ENCODE measurements at places on chromosomes 5 and 9.

- DNase-seq = peak; percentile 81
Observed at GRCh38 chr5:39547553-39548154, 122.9 kb upstream of the DAB2 start.

GRCh38 chr5:171906066-171906570, 100.3 kb downstream of the FBXW11 start:
- no peak for DNase-seq

- DNase-seq = peak; percentile 40
Observed at GRCh38 chr9:126440940-126441339, 114.3 kb downstream of the MVB12B start.

GRCh38 chr5:151345808-151346478, 1.4 kb downstream of the SLC36A2 start:
- peak; percentile 28 for DNase-seq

DNA sequence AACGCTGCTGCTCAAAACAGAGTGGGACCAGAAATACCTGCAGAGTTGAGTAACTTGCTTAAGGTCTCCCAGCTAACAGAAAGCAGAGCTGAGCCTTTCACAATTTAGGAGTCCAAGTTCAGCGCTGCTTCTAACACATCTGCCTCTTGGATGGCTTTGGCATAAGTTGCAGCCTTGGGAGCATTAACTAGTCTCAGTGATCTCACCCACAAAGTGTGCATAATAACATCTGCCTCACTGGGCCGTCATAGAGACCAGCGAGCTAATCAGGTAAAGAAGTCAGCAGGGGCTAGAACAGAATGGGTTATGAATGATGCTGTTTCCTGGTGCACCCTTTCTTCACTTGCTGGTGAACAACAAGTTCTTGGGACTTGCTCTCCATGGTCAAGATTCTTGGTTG, 36.5 kb downstream of the WWC1 start:
- DNase-seq = peak; percentile 76

DNA sequence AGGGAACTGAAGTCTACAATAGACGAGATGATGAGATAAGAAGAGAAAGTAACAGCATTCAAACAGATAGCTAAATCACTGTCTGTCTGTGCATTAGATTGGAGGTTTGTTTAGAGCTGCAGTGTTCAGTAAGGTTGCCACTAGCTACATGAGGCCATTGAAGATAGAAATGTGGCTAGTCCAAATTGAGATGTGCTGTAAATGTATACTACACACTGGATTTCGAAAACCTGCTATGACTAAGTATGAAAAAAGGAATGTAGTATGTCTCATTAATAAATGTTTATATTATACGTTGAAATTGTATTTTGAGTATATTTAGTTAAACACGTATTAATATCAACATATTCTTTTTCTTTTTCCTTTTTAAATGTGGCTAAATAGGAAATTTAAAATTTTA, 142.1 kb downstream of the XRCC4 start:
- DNase-seq = peak; percentile 44

DNA sequence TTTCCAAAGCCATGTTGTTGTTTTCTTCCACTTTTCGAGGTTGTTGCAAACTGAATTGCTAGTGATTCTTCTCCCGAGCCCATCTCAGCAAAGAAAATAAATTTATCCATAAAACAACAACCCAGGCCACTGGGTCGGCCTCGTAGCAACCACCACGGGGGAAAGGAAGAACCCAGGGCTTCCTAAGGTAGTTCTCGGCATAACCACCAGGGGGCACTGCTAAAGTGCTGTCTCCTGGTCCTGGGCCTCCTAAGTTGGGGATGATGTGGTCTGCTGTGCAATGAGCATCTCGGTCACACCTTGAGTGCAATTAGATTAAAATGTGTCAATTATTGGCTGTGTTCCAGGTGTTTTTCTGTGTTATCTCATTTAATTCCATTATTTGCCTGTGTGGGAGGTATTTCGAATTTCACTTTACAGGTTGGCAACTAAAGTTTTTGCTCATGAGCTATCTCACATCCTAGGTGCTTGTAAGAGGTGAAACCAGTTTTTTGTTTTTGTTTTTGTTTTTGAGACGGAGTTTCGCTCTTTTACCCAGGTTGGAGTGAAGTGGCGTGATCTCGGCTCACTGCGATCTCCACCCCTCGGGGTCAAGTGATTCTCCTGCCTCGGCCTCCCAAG, 102.8 kb upstream of the DAP start:
- peak; percentile 68 for DNase-seq

DNA sequence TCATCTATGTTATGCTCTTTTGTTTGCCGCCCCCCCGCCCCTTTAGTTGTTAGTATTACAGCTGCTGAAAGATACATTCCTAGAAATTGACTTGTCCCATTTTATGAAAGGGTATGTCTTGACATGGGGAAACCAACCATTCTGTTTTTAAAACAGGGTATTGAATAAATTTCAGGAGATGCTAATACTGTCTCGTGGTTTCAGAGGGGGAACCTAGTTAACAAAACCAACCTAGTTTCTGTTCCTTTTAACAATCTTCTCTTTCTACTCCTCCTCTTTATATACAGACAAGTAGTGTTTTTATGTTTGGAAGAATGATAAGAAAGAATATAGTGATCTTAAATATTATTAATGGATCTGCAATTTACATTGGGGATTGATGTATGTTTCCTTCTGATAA, 3.5 kb downstream of the PIP5K1B start:
- no peak for DNase-seq

- DNase-seq = no peak
Observed at GRCh38 chr5:17463653-17464052, 34.4 kb upstream of the TAF11L2 start.

DNA sequence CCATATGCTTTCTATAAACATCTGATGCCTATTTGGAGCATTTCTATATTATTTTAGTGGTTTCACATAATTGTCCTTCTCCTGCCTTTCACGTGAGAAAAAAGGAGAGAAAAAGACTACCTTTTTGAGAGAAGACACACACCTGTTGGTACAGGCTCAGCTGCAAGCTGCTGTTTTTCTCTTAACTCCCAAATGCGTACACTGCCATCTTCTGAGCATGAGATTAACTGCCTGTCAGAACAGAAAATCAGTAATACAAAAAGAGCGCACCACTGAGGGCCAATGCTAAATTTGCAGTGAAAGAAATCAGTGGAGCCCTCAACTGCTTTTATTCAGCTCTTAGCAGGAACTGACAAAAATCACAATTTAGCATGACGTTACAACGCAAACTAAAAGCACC, 54.9 kb downstream of the WDR41 start:
- no peak for DNase-seq

DNA sequence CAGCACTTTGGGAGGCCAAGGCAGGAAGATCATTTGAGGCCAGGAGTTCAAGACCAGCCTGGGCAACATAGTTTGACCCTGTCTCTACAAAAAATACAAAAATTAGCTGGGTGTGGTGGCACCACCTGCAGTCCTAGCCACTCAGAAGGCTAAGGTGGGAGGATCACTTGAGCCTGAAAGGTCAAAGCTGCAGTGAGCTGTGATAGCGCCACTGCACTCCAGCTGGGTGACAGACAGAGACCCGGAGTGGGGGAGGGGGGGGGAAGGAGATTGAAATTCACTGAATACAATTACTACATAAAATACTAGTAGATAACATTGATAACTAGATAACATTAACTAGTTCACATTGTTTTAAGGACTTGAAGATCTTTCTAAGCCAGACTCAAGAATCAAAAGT, 345.6 kb downstream of the BNC2 start:
- no peak for DNase-seq

GRCh38 chr5:172542651-172543131, 88.4 kb upstream of the SH3PXD2B start:
- no peak for DNase-seq

- DNase-seq = peak; percentile 57
Observed at GRCh38 chr9:806285-807156, 35.0 kb upstream of the DMRT1 start.

- DNase-seq = no peak
Observed at GRCh38 chr9:93209097-93209496, 25.2 kb downstream of the WNK2 start.

- DNase-seq = no peak
Observed at GRCh38 chr9:113609562-113610318, 146.2 kb downstream of the RGS3 start.

DNA sequence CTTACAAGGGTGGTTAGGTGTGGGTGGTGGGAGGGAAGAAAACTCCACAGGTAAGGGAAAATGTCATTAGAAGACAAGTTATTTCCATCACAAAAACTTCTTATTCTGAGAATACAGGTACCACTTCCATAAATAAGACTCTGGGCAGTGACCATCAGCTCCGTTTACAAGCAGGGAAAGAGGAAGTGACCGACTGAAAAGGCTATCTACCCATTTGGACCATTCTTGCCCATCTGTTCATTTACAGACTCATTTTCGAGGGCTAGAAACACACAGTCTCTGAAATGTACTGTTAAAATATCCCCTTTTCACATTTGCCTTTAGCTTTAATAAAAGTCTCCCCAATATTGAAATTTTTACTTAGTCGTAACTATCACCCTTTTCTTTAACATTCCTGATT, 79.5 kb downstream of the TTC39B start:
- DNase-seq = no peak

DNA sequence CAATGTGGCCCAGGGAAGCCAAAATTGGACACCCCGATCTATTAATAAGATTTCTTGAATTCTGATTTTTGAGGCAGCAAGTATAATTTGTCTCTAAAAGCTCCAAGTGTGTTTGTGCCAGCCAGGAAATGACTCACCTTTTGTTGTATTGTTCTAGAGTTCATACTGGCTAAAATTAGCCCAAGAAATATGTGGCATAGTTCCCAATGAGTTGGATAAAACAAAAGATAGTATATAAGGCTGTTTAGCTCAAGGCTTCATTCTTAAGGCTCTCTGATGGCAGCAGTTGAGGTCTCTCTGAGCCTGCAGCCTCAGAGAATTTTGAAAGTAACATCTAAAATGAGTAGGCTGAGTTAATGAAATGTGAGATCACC, 21.6 kb downstream of the HMGXB3 start:
- peak; percentile 91 for DNase-seq

DNA sequence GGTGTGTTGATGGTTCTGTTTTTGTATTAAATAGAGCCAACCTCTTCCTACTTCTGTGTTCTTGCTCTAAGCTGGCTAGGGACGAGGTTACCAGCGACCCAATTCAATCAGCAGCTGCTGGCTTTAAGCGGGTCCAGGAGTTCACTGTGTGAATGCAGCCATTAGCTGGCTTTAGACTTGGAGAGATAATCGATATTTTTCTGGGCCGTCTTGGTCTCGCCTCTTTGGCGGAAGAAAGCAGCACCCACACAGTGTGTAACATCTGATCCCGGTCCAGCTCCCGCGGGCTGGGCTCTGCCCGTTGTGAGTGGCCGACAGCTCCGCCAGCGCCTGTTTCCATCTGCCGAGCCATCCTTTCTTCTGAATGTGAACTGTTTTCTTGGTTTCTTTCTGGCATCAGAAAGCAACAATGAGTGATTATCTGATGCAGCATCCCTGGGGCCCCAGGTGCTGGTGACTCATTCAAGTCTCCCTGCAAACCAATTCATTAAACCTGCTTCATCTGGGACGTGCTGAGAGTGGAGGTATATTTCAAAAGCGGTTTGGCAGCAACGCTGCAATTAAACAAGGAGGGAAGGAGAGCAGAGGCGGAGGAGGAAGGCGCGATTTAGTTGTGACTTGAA, 90.8 kb upstream of the IRX4 start:
- no peak for DNase-seq

GRCh38 chr5:151911011-151911410, 13.6 kb downstream of the GLRA1 start:
- no peak for DNase-seq

DNA sequence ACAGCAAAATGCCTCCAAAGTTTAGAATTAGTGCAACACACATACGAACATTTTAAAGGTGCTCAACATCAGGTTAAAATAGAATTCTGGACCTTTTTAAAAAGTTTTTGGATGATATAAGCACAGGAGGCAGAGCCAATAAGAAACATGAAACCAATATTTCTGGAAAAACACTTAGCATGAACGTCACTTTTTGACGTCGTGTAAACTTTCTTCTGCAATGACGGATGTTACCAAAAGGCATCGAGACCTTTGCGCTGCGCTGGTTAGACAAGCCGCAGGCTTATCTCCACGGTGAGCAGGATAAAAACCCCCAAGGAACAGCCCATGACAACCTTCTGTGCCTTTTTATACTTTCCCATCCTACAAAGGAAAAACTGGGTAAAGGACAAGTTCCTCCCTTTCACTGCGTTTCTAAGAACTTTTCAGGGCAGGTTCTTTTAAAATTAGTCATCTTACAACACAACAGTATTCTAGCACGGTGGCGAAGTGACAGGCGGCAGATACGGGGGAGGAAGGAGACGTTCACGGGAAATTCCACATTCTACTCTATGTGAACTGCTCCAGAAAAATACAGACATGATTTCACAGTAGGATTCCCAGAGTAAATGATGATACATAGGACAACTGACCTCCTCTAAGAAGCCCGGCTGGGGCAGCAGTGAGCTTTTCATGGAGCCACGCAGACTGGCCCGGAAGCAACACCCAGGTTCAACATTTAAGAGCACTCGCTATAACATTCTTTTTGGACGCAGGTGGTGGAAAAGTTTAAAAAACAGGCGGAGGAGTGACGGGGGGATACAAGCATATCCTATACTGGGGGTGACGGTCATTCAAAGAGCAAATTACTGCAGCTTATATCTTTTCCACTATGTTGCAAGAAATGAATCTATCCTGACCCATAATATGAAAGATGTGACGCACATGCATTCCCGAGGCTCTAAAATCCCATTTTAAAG, 52.4 kb downstream of the USP20 start:
- DNase-seq = peak; percentile 43

DNA sequence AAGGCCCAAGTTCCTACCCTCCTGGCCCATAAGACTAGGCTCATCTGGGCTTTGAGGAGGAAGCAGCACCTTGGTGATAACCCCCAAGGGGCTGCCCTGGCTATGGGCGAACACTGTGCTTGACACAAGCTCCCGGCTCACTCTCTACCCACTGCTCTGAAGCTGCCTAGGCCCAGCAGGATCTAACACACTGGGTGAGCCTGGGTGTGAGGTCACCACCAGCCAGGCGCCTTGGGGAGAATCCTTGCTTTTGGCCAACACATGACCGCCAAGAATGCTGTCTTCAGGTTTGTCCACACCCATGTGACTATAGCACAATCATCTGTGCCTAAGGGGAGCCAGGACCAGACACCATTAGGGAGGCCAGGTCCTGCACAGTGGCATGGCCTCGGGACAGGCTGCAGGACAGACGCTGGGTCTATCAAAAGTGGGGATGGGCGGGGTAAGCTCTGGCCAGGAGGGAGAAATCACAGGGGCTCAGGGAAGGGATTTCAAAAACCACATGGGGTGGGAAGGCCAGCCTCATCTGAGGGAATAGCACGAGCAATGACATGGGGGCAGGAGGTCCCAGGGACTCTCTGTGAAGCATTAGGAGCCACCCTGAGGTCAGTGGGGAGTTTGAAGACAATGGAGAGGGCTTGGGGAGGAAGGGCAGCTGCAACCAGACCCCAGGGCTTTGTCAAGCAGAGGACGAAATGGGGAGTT, 29.6 kb downstream of the BICD2 start:
- no peak for DNase-seq

GRCh38 chr5:114223866-114224265, 138.0 kb upstream of the KCNN2 start:
- peak; percentile 57 for DNase-seq

GRCh38 chr5:149748471-149749094, 18.5 kb downstream of the PPARGC1B start:
- peak; percentile 26 for DNase-seq

Measured in ELR (cell line).